GOT3 (cell line): ENCODE measurements at places on chromosomes 6 and 20.

- no peak for DNase-seq
Observed at GRCh38 chr6:135540207-135540840, 42.8 kb upstream of the AHI1 start.

DNA sequence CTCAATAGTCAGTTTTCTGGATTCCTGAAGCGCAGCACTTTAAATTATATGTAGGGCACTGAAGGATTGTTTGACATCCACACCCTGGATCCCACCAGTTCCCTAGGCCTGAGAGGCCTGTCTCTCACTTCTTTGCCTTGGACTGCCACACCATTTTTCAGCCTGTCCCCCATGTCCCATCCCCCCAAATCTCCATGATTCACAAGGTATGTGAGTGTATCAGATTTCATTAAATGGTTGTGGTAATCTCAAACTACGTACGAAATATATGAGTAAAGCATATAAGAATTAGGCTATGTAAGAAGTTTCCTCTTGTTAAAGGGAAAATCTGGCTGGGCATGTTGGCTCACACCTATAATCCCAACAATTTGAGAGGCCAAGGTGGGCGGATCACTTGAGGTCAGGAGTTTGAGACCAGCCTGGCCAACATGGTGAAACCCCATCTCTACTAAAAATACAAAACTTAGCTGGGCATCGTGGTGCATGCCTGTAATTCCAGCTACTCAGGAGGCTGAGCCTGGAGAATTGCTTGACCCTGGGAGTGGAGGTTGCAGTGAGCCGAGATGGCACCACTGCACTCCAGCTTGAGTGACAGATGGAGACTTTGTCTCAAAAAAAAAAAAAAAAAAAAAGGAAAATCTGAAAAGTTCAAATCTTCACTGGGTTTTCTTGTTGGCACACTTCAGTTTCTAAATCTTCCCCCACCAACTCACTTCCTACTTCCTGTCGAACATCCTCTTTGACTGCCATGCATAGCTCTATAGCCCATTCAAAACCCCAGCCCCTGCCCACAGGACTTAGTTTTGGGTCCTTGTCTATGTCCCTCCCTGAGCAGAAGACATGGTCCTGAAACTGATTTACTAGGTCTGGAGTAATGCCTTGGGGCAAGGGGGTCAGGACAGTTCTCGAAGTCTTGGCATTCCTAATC is 97.3 kb upstream of the SHLD1 start:
- no peak for DNase-seq

- no peak for DNase-seq
Observed at GRCh38 chr20:9999645-10000044, 35.1 kb upstream of the ANKEF1 start.

- DNase-seq, result no peak
Observed at GRCh38 chr6:150628908-150629307, 29.2 kb downstream of the PLEKHG1 start.

- no peak for DNase-seq
Observed at GRCh38 chr6:13009461-13009860, 292.9 kb downstream of the PHACTR1 start.

DNA sequence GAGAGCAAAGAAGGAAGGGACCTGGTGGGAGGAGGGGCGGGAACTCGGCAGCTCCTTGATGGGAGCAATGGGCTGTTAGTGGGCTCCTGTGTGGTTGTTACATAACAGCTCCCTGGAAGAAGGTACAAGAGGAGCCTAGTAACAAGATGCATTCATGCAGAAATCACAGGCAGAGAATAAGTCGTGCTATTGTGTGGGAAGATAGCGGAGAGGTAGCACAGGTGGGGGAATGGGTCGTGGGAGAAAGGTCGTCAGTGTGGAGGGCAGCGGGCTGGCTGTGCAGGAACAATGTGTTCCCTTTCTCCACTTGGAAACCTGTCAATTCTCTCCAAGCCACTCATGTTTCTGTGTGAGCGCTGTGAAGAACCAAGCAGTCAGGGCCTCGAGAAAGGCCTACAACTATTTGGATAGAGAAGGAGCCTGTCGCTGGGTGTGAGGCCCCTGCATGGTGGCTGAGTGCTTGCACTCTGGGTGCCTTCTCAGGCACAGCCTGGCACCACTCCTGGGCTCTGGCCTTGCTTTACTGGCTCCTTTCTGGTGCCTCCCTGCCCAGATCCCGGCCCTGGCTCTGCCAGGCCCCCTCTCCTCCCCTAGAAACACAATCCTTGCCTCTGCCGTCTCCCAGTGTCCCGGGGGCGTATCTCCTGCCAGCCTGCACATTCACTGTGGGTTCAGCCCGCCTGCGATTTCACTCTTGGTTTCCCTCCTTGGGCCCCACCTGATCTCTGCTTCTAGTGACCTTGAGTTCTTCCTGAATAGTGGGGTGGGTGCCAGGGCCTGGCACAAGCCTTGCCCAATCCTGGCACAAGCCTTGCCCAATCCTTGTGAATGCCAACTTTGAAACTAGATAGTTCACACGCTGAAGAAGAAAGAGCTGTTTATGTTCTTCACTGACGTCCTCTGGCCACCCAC is 7.4 kb upstream of the FGD2 start:
- DNase-seq, result no peak

- DNase-seq, result no peak
Observed at GRCh38 chr6:16659466-16660156, 101.6 kb downstream of the ATXN1 start.
